Activated naive CD4-positive, alpha-beta T cell (primary cell): ENCODE measurements at places on chromosomes 4 and X.

DNA sequence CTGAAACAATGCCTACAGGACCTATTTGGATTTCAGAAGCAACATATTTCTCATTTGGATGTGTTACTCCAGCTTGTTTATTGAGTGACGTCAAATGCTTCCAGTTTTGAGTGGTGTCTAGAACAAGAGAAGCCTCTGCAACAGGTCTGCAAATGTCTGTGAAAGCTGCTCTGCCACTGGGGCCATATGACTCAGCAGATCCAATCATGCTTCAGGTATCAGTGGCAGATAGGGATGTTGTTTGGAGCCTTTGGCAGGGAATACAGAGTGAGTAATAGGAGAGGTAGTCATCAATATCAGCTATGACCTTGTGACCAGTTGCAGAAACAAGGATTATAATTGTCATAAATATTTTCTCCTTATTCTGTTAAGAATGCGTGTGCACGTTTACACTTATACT is 141.1 kb upstream of the ZXDA start:
- no peak for DNase-seq

DNA sequence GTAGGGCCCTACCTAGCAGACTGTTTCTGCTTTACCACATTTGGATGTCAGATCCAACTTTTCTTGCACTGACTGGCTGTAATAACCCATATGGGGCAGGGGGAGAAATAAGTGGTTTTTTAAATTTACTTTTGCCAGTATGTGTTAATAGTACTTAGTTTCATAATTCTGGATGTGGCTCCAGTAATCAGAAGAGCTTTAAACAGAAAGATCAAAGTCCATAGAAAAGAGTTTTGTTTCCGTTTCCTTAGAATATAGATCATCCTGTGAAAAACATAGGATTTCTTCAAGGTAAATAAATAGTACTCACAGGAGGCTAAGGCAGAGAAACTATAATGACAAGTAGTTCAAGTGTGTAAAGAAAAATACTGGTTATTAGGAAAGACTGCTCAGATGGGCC is 85.6 kb downstream of the SLC39A8 start:
- DNase-seq = no peak

DNA sequence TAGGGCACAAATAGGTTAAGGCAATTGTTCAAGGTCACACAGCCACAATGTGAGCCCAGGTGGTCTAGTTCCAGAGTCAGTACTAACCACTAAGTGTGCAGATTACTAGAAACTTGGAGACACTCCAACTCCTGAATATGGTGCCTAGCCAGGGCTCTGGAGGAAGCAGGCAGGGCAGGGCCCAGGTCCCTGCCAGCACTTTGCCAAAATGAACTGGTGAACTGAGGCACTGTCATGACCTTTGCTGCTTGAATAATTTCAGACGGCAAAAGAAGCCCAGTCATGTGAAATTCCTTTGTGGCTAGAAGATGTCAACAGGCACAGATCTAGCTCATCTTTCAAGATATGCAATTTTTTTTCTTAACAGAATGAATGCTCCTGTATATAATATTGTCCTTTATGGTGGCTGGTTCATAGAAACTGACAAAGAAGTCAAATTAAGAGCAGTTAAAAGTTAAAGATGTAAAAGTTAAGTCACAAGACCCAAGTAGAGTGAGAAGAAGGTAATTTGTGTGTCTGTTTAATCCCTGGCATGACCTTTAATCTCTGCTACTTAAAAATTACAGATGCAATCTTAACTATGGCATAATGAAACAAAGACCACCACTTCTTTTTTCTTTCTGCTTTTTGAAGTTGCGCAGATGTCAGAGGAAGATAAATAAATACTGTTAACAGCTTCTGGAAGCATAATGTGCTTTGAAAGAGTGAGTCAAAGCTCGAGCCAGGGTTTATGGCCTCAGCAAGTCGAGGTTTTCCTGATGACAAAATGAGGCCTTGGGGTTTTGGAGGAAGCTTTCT is 54.1 kb downstream of the SHROOM3 start:
- no peak for DNase-seq

DNA sequence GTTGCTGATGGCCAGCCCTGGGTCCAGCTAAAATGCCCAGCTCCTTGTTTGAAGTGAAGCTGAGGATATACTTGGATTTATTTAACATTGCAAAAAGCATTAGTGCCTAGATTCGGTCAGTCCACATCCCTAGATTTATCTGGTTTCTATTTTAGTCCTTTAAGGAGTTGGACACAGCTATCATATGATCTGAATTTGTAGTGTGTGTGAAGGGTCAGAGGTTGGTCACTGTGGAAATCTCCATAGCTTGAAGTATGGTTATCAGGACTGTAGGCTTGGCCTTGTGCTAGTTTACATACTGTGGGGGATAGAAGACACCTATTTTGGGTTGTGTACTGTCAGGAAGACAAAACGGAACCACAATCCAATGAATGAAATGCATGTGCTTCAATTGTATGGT is 28.8 kb downstream of the NLGN3 start:
- DNase-seq = no peak

GRCh38 chr4:118281611-118282442 is 71.0 kb downstream of the PRSS12 start:
- DNase-seq = no peak
